GM12878 (cell line): ENCODE measurements at places on chromosomes 11 and 22.

GRCh38 chr11:43872995-43873394, 7.6 kb upstream of the ALKBH3 start:
- no peak for DNase-seq

DNA sequence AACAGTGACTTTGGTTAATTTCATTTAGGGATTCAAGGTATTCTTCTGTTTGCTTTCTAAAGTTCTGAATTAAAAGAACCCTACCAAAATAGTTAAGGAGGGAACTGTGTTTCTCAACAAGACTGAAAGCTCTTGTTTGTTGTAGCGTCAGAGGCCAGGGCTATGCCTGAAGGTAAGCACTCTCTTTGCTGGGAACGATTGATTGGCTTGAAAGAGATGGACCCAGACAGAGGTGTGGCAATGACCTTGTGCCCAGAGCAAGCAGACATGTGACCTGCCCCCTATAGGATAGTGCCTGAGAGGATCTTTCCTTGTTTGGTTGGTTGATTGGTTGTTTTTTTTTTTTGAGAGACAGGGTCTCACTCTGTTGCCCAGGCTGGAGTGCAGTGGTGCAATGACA, 68.3 kb upstream of the CECR2 start:
- no peak for DNase-seq

DNA sequence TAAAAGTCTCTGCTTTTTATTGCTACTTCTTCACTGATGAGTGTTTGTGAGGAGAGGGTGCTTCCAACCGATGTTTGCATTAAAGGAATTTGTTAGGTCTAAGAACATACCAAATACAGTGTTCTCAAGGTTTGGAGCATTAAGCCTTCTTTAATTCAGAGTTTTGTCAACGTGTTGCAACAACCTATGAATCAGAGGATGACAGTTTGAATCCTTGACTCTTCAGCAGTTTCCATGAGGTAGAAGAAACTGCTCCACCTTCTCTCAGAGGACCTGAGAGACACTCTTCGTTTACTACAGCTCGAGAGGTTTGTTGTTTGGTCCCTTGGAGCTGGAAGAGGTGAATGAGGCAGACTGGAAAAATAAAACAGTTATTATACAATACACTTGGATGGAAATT, 55.7 kb downstream of the NCAM1 start:
- DNase-seq, result no peak

DNA sequence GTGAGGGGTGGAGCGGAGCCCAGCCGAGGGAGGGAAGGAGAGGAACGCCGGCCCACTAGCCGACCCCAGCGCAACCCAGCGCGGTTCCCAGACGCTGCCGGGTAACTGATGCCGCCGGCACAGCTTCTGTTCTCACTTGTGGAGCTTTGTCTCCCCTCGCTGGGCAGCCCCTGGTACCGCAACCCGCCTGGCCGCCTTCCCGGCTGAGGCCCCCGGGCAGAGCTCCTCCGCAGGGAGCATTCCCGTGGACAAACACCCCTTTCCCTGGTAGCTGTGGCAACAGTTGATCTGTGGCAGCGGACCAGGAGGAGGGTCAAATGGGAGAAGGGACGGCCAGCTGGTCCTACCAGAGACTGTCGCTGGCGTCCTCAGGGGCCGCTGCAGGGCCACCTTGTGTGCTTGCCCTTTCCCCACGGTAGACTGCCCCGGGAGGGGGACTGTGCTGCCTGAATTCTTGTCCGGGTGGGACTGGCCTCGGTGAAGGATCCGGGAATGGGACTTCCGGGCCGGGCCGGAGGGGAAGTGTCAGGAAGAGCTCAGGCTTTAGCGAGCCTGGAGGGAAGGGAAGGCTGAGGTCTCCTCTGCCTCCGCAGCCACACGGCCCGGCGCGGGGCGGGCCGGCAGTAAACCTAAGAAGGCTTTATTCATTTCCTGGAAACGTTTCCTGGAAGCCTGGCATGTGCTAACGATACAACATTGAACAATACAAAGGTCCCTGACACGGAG, 468.0 kb downstream of the OPCML start:
- no peak for DNase-seq

DNA sequence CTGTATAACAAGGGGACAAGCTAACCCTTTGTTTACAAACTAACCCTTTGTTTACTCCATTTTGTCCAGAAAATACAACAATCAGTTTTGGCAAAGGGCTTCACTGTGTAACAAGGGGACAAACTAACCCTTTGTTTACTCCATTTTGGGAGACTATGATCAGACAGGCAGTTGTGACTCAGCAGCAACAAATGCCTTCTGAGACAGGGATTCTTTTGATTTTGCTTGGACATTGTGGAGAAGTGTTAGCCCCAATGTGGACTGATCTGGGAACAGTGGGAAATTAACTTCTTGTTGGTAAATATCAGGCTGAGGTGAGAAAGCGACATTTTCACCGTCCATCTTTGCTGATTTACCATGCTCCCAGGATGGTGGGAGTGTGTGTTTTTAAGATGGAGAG, 983 bp downstream of the EHF start:
- no peak for DNase-seq

GRCh38 chr11:133981156-133981555, 24.4 kb upstream of the IGSF9B start:
- no peak for DNase-seq

GRCh38 chr11:76798202-76798581, 15.0 kb downstream of the TSKU start:
- DNase-seq, result no peak

- no peak for DNase-seq
Observed at GRCh38 chr22:43880541-43880991, 11.2 kb downstream of the PNPLA5 start.

- no peak for DNase-seq
Observed at GRCh38 chr22:21862386-21863245, 4.8 kb downstream of the MAPK1 start.

GRCh38 chr11:103826856-103827255, 209.6 kb upstream of the DDI1 start:
- DNase-seq, result no peak

DNA sequence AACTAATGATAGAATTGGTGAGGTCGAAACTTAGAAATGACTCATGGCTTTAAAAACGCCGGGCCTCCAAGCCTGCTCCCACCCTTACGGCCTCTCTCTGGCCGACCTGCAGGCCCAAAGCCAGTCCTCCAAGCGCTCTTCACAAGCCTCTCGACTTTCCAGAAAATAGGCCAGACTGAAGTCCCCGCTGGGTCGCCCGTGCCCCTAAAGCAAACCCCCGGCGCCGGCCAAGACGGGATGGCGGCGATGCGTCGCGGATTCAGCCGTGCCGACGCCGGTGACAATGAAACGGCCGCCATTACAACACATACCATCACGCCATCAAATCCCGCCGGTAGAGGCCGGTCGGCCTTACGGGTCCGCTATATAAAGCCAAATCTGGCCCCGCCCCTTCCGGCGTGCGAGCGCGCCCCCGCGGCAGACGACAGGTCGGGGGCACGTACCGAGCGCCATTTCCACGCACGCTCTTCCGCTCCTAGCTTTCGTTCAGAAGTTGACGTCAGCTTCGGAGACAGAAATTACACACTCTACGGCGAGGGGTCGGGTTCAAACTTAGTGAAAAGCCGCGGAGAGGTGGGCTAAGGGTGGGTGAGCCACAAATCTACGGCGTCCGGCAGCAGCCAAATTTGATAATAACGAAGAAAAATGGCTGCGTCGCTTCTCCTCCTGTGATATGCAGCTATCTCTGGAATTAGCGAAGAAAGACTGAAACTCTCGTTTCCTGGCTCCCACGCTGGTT, at the start of gene RPL3:
TSS of gene RPL3 (minus strand) at position 340 of the 739 bp plus-strand sequence. CDS start at position 314, 26 bp downstream.
- DNase-seq, result peak; percentile 97

- no peak for DNase-seq
Observed at GRCh38 chr22:46748908-46749675, 11.0 kb upstream of the CERK start.

GRCh38 chr11:17952487-17952886, 60.4 kb downstream of the SERGEF start:
- DNase-seq, result no peak

GRCh38 chr11:118921929-118922744, 3.6 kb downstream of the BCL9L start:
- DNase-seq, result no peak

DNA sequence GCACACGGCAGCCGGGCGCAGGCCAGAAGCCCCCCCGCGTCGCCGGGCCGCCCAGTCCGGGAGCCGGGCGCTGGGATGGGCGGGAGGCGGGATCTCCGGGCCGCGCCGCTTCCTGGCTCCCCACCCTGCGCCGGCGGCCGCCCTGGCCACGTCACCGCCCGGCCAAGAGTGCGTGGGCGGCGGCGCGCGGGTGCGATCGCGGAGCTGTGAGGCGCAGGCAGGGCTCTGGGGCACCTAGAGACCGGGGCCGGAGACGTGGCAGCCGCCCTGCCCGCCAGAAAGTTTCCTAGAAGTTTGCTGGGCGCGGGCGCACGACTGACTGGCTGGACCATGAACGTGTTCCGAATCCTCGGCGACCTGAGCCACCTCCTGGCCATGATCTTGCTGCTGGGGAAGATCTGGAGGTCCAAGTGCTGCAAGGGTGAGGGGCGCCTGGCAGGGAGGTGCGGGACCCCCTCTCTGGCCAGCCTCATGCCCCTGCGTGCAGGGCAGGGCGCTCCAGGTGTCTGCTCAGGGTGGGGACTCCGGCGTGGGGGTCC, at the start of gene KDELR3:
TSS of gene KDELR3 (plus strand) at position 193 of the 539 bp plus-strand sequence. CDS start at position 331, 138 bp downstream.
- DNase-seq, result no peak

DNA sequence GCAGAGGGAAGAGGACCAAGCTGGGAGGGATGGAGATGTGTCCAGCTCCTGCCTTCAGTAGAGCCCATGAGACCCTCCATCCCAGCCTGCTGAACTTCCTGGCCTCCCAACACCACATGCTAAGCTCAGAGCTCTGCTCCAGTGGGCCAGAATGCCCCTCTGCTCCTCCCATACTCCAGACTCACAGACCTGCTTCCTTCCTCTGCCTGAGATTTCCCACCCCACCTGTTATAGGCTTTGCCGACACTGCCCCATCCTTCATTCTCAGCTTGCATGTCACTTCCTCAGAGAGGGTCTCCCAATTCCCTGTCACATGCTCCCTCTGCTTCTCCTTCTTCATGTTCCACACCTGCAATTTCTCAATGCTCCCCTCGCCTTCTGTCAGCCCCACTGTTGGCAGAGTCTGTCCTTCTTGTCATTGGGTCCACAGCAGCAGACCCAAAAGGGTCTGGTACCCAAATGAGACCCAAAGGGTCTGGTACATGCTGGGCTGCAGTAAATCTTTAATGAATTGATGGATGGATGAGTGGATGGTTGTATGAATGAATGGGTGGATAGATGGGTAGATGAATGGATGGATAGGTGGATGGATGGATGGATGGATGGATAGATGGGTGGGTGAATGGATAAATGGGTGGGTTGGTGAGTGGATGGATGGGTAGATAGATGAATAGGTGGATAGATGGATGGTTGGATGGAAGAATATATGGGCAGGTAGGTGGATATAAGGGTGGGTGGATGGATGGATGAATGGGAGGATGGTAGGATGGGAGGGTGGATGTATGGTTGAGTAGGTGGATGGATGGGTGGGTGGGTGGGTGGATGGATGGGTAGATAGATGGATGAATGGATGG, 105.3 kb upstream of the FGF3 start:
- no peak for DNase-seq

DNA sequence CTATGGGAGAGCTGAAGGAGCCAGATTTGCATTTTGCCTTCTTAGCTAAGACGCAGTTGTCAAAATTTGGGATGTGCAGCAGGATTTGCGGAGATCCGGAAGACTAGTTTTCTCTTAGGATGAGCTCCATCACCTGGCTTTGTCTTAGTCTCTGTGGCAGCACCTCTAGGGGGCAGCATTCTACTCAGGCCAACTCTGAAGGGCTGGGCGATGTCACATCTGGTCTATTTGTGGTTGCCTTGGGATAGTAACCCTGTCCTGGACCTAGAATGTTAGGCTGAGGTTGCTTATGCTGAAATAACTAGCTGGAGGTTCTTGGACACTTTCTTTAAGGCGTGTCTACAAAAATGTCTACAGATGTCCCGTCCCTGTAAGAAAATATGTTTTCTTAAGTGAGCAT, 116.2 kb downstream of the FAT3 start:
- DNase-seq, result no peak

GRCh38 chr11:12150831-12151382, 40.5 kb downstream of the MICAL2 start:
- DNase-seq, result no peak

DNA sequence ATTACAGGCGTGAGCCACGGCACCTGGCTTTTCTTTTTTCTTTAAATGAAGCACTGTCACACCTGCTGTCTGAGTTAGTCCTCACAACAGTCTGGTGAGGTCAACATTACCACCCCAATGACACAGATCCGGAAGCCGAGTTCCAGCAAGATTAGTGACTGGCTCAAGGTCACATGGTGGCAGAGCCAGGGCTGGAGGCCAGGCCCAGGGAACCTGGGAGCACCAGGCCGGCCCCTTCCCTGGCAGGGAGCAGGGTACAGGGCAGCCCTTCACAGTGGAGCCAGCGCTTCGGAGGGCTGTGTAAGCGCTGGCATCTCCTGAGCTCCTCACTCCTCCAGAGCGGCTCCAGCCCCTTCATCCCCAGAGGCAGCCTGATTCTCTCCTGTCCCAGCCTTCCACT, 118.7 kb downstream of the ST3GAL4 start:
- DNase-seq, result no peak

- no peak for DNase-seq
Observed at GRCh38 chr22:17893900-17894535, 119.7 kb upstream of the BID start.

- no peak for DNase-seq
Observed at GRCh38 chr11:85988780-85989179, 80.1 kb downstream of the PICALM start.

GRCh38 chr11:62548545-62549335, 2.1 kb upstream of the AHNAK start:
- DNase-seq, result no peak

GRCh38 chr22:46148816-46149511, 1.4 kb upstream of the PPARA start:
- no peak for DNase-seq

GRCh38 chr11:124150684-124151083, 32.5 kb upstream of the OR10D3 start:
- no peak for DNase-seq

- no peak for DNase-seq
Observed at GRCh38 chr11:16403851-16404250, 47.5 kb upstream of the SOX6 start.

DNA sequence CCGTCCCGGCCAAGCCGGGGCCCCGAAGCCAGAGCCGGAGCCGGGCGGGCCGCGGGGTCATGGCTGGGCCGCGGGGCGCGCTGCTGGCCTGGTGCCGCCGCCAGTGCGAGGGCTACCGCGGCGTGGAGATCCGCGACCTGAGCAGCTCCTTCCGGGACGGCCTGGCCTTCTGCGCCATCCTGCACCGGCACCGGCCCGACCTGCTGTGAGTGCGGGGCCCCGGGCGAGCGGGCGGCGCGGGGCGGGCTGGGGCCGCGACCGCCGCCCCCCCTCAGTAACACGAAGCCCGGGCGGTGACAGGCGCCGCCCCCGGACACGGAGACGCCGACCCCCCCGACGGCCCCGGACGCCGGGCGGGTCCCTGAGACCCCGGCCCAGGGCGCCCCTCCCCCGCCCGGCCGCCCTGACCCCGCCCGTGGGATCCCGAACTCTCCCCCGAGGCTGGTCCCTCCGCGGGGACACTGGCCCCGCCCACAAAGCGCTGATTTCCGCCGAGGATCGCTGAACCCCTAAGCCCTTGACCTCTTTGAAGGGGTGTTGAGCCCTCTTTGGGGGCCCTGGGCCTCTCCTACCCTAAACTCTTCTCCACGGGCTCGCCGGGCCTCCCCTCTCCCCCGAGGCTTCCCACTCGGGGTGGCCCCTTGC, 389 bp downstream of the MICALL1 start:
- DNase-seq, result no peak
